ENCODE measurements at places on chromosomes 2 and 18. TPM values are rescaled to one million over a fixed set of nuclear protein-coding genes. Genes with fewer than 3 reads are reported as not detected.

- DNase-seq = no peak
Measured at GRCh38 chr2:138276339-138276738, 225.2 kb upstream of the SPOPL start.

DNA sequence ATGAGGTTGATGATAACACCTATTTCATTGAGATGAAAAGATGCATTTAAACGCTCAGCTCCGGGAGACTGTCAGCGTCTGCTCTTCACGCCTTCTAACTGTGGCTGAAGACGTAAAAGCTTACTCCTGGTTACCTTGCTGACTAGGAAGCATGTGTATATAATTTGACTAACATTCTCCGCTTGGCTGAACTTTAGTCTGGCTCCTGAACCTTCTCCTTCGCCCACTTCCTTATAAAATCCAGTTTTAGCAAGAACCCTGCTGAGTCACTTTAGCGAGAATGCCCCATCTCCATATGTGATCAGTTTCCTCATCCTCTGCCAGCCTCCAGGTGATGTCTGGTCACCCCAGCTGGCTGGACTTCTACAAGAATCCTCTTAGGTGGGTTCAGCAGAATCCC is 12.7 kb upstream of the CREG2 start:
- DNase-seq = peak; percentile 53

Gene REEP1
- 24.2 TPM for total RNA-seq

GRCh38 chr2:70985956-70986355 is 7.5 kb downstream of the ANKRD53 start:
- no peak for DNase-seq

Gene UBXN4
- total RNA-seq = 111 TPM

Gene HYCC2
- total RNA-seq = 8.0 TPM

DNA sequence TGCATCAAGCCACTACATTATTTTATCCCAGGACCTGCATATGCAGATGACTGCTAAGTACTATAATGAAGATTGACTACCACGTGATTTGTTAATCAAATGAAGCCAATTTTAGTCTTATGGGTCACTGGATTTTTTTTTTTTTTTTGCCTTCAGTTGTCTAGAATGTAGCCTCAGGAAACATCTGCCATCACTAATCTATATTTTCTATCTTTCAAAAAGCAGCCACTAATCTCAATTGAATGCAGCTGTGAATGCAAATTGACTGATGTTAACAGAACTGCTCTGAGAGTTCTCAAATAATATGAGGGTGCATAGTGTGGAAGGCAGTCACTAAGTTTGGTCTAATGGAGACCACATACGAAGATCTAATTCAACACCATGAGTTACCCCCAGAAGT is 106.3 kb downstream of the ABCA12 start:
- no peak for DNase-seq

GRCh38 chr2:235017441-235017840 is 65.6 kb downstream of the SH3BP4 start:
- DNase-seq = no peak

DNA sequence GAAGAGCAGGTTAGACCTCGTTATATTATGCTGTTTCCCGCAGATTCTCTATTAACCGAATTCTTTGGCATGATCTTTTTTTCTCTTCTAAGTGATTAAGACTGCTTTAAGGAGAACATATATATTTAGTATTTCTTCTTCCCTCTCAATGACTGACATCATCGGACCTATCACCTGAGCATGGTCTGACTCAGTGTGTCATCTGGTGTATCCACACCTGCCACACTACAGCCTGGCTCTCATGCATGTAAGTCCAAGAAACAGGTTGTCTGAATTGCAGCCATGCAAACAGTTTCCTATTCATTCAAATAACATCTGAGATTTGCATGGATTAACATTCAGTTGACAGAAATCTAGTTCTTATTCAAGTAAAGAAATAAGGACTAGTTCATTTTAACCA is 55.1 kb upstream of the CWC22 start:
- DNase-seq = no peak

DNA sequence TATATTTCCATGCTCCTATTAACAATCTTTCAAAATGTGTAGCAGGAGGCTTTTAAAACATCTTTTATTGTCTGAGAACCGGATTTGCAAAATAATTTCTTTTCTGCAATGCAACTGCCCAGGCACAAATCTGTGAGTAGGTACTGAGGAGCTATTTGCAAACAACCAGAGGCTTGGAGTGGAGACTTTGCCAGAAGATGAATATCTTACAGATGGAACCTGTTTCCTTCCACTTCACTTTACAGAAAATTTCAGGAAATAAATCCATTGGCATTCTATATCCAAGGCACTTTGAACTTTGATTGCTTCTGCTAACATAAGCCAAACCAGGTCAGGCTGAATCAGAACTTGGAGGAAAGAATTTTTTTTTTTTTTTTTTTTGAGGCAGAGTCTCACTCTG is 237.4 kb upstream of the REV1 start:
- DNase-seq = no peak

DNA sequence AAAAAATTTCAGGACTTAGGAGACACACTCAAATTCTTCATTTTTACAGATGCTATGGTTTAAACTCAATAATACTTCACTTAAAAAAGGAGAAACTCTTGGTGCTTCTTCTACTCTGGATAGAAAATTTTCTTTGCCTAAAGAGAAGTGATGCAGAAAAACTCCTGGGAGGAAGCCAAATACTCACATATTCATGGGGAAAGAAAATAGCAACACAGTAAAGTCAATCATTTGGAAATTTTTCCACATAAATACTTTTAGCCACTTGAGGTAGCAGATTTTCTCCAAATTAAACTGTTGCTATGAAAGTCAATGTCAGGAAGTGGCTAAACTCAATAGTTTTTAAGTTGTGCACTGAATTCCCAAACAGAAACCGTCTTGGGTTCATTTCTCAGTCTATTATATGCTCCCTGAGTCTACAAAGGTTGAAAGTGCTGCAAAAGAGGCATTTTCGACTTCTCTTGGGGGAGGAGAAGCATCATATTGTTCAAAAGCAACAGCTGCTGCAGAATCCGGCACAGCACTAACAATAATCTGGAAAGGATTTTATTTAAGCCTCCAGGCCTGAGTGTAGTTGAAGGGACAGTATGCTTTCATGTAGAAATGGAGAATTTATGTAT is 81.1 kb downstream of the UPP2 start:
- DNase-seq = no peak

Gene UGT1A4
- not detected for total RNA-seq

Data from hepatocyte (in vitro differentiated cells).